ENCODE measurements at places on chromosomes 1 and 21.

- DNase-seq, result no peak
These were observed 126.5 kb downstream of the NFIA start for GRCh38 chr1:61208831-61209230.

DNA sequence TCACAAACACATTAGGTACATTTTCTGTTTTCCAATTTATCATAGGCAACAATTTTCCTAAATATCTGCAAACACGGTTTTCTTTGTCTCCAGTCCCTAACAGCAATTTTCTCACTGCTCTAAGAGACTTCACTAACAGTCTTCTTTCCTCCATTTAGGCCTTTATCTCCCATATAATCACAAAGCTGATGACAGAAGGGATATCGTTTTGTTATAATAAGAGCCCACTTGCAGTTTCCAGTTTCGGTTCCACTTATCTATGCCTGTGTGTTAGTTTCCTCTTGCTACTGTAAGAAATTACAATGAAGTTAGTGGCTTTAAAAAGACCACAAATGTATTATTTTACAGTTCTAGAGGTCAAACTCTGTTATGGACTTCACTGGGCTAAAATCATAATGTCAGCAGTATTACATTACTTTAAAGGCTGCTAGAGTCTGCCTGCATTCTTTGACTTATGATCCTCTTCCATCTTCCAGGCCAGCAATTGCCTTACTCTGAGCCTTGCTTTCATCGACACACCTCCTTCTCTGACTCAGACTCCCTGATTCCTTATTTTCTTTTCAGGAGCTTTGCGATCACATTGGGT, 549.3 kb downstream of the NCAM2 start:
- DNase-seq, result no peak

DNA sequence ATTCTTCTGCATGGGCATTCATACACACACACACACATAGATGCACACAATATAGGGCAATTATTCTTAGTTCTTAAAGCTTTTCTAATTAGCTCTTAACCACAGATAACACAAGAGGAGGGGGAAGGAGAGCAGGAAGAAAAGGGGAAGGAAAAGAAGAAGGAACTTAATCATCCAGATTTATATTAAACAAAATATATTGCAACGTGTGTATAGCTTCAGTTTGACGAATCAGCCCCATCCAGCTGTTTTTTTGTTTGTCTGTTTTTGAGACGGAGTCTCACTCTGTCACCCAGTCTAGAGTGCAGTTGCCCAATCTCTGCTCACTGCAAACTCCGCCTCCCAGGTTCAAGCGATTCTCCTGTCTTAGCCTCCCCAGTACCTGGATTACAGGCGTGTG, 21.7 kb upstream of the ANKRD13C start:
- DNase-seq, result no peak

- no peak for DNase-seq
These were observed 299.2 kb downstream of the SRGAP2C start for GRCh38 chr1:121483961-121484424.

GRCh38 chr1:236151739-236152424, 9.5 kb downstream of the GPR137B start:
- DNase-seq, result no peak

- no peak for DNase-seq
These were observed 1.5 kb upstream of the SPATC1L start for GRCh38 chr21:46185716-46186115.

DNA sequence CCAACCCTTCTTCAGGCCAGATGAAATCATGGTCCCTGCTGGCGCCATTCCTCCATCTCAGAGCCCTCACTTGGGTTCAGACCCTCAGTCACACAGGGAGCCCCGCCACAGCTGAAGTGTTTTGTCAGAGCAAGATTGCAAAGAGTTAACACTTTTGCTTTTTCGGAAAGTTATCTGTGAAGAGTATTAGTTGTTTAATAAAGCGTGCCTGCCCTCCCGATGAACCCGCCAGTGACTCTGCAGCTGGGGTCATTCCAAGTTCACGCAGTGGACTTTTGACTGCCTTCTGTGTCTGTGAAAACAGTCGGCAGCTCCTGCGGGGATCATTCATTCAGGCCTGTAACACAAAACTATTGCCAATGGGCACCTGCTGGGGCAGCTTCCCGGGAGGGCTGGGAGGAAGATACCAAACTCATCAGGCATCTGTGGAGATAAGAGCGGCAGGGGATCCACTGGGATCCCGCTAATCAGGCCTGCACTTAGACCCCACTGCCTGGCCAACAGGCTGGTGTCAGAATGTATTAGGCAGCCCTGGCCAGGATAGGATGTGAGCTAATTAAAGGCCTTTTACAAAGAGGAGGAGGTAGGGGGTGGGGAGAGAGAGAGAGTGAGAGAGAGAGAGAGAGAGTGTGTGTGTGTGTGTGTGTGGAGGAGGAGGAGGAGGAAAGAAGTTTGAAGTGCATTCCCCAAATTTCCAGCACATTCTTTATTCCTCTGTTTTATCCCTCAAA, 184.5 kb downstream of the DHRS3 start:
- DNase-seq, result no peak

GRCh38 chr1:184563308-184563707, 176.5 kb downstream of the C1orf21 start:
- no peak for DNase-seq

DNA sequence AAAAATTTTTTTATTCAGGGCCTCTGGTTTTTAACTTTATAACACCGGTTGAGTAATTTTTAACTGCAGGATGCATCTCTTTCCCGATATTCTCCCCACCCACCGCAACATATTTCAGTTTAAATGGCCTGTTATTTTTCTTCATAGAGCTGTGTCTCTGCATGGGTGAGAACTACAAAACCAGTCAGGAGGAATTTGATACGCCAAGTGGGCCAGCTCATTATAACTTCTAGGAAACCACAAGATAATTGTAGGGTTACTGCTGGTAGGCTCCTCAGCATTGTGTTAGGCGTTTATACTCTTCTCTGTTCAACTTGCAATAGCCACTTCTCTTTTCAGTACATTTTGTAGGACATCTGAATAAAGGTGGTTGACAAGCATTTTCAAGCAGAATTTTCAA, 169.7 kb downstream of the PBX1 start:
- no peak for DNase-seq

- DNase-seq, result no peak
These were observed 31.8 kb downstream of the LRRN2 start for GRCh38 chr1:204653590-204654340.

GRCh38 chr1:47572731-47573430, 135.0 kb downstream of the FOXD2 start:
- no peak for DNase-seq

DNA sequence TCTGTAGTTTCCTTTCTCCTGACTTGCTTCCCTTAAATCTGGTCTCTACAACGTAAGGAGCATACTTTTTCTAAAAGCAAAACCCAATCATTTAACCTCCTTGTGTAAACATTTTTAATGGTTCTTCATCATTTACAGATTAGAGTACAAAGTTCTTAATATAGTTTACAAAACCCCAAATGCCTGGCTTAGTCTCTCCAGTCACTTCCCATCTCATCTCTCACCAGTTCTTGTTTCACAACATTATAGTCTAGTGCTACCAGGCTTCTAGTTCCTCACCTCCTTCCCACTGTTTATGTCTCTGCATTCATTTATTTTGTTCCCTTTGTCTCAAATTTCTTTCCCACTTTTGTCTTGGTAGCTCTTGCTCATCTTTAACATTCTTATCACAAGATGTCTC, 168.4 kb downstream of the FASLG start:
- DNase-seq, result no peak
